Endothelial cell of umbilical vein (primary cell): ENCODE measurements at places on chromosomes 12 and 14.

GRCh38 chr12:45498645-45499044 is 230.9 kb upstream of the ARID2 start:
- DNase-seq = no peak

GRCh38 chr12:57127726-57128518 is at the start of gene LRP1:
TSS of gene LRP1 (plus strand) at chr12:57128483. CDS start at chr12:57128965, 482 bp downstream.
- peak; percentile 77 for DNase-seq

GRCh38 chr14:61549425-61549824 is 145.9 kb upstream of the HIF1A start:
- no peak for DNase-seq

- DNase-seq = peak; percentile 60
Observed at GRCh38 chr14:64928239-64929013, 14.1 kb downstream of the GPX2 start.

- no peak for DNase-seq
Observed at GRCh38 chr12:66269142-66269541, 33.2 kb upstream of the HELB start.

GRCh38 chr12:92535961-92536360 is 166.8 kb upstream of the PLEKHG7 start:
- no peak for DNase-seq

DNA sequence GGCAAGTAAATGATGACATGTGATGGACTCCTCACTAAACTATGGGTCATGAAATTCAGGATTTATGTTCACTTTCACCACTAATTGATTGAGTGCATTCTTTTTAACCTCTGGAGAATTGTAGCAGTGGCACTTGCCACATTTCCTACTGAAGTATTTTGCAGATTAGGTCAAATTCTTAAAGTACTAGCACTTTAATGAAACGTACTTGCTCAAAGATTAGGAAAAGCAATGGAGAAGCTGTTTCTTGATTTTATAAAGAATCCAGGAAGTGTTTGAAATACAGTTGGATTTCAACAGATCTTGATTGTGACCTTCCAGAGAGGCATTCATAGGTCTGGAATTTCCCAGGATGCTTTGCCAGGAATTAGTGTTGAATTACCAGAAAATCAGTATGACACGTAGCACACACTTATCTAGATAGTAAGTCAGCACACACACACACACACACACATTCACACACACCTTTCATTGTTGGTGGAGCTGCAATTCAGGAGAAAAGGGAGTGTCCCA is 162.6 kb downstream of the MYRFL start:
- DNase-seq = peak; percentile 93

- peak; percentile 90 for DNase-seq
Observed at GRCh38 chr12:92784797-92785562, 82.2 kb downstream of the PLEKHG7 start.

DNA sequence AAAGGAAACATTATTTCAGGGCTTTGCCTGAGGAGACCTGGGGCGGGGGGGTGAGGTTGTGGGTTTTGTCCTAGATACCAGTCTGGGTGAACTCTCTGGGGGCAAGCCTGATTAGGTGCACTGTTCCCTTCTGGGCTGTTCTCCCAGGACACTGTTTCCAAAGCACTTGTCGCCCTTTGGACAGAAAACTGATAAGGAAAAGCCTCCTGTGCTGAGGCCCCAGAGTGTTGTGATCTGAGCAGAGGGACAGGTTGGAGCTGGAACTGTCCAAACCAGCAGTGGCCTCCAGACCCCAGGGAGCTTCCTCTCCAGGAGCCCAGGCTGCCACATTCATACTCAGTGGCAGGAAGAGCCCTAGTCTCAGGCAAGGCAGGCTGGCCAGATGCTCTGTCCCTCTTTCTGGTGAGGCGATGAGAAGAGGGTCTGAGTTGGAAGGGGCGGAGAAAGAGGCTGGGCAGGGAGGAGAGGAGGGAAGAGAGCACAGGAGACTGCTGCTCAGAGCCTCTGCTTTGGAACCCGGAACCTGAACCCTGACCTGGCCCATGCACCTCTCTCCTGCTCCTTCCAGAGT is 1.9 kb downstream of the GALNT16 start:
- no peak for DNase-seq

DNA sequence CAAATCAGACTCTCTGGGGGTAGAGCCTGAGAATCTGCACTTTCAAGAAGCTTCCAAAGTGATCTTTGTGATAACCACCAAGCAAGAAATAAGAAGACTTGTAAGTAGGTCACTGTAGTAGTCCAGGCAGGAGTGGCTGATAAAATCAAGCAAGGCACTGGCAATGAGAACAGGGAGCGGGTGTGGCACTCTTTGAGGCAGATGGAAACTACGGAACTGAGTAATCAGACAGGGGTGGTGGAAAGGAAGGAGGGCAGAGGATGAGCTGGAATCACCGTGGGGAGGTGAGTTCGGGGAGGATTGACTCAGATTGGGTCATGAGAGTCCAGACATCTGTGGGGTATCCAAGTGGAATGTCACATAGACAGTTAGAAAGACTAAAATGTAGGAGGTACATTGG is 44.4 kb upstream of the PLXNC1 start:
- DNase-seq = no peak

DNA sequence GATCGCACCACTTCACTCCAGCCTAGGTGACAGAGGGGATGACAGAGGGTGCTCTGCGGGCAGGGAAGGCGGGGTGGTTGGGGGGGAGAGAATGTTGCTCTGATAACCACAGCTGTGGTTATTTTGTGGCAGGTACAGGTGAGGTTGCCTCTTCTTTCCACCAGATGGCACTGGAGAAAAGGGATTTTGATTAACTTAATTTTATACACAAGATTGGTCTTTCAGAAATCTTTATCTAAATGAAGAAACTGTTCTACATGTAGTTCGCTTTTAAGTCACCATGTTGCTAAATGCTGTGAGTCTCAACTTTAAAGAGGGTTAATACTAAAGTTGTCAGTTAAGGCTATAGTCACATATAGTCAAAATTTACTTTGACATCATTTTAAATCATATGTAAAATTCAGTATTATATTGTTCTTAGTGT is 25.7 kb downstream of the FGF23 start:
- DNase-seq = no peak

DNA sequence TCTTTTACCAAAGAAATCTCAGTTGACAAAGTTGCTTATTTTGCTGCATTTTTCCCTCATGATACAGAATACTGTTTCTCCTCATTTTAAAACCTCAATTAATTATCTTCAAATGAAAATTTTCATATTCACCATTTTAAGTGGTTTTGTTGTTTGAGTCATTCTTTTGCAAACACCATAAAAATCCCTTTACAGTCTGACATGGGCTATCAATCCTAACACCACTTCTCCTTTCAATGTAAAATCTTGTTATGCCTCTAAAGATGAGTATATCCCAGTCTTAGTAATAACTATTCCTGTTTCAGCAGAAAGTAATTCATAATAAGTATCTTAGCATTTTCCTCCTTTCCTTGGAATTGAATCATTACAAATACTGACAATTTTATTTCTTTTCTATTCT is 192.2 kb downstream of the SYT1 start:
- DNase-seq = peak; percentile 8

DNA sequence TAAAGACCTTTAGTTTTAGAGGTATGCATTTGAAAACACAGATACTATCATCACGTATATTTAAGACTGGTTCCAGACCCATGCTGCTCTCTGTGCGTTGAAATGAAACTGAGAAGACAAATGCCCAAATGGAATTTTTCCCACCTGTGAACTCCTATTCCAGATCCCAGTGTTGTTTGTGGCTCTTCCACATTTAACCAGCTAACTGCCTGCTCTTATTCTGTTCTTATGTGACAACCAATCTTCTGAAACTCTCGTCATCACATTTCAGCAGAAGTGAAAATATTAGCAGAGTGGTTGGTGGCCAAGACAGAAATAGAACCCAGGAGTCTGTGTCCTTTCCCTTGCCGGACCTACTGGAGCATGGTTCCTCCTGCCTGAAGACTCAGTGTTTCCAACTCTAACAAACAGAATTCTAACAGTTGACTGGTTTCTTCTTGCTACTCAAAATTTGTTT is 460.2 kb downstream of the RAD51B start:
- no peak for DNase-seq

GRCh38 chr12:49416892-49417291 is 49.6 kb downstream of the SPATS2 start:
- DNase-seq = no peak

DNA sequence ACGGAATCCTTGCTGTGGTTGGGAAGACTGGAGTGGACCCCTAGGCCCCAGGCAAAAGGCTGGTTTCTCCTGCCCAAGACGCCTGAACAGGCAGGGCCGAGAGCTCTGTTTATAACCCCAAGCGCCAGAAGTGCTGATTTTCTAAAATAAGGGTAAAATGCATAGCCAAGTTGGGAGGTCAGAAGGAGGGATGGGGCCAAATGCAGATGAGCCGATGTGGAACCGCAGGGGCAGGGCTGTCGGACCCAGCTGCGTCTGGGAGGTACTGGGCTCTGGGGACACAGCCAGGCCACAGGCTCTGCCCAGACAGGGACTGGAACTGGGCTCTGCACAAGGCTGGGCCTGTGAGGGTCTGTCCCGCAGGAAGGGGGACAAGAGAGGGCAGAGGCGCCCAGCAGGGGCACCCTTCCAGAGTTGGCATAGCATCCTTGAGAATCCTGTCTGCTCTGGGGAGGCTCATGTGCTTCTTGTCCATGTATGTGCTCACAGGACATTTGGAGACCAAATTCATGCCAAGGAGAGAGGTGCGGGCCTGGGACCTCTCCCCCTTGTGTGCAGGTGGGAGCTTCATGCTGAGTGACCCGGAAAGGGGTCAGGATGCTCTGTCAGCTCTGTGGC is 49.1 kb downstream of the JAG2 start:
- DNase-seq = no peak

DNA sequence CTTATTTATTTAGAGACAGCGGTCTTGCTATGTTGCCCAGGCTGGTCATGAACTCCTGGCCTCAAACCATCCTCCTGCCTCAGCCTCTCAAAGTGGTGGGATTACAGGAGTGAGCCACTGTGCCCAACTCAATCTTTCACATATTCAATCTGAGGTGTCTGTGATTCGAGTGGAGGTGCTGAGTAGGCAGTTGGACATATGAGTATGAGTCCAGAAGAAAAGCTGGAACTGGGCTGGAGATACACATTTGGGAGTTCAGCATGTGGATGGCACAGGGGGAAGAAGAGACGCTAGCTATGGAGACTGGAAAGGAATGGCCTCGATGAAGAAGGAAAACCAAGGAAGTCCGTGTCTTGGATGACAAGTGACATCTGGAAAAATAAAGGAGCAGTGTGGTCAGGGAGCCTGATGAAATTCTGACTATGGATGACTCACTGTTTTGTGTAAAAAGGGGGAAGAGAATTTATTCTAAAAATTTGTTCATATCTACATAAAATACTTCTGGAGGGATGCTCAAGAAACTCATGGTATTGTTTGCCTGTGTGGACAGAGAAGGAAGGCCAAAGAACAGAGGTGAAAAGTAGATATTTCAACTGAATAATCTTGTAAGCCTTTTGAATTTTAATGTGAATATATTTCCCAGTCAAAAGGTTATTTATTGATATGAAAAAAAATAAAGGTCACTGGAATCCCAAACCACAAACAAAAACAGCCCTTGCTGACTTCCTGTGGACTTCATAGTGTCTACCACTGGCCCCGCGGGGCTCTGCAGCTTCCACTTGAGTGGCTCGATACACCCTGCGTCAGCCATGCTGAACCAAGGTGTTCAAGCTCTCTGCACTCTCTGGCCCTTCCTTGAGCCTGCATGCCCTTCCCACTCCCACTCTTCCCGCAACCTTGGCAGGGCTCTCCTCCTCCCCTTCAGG is 8.9 kb upstream of the LTA4H start:
- DNase-seq = no peak

DNA sequence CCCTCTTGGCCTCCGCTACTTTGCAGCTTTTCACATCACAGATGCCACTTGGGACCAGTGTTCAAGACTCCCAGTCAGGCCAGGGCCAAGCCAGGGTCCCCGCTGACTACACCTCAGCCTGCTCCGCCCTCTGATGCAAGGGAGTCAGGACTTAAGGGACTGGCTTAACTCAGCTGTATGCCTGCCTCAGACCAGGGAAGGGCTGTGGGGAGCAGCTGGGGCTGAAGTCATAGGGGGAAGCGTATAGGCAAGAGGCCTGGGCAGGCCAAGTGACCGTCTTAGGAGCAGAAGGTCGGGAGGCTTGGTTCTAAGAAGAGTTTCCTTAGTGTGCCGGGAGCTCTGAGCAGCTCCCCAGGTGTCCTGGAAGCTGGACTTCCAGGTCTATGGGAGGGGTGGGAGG is 21.9 kb downstream of the KDM2B start:
- no peak for DNase-seq

GRCh38 chr12:82299319-82300025 is 58.7 kb downstream of the CCDC59 start:
- DNase-seq = no peak

DNA sequence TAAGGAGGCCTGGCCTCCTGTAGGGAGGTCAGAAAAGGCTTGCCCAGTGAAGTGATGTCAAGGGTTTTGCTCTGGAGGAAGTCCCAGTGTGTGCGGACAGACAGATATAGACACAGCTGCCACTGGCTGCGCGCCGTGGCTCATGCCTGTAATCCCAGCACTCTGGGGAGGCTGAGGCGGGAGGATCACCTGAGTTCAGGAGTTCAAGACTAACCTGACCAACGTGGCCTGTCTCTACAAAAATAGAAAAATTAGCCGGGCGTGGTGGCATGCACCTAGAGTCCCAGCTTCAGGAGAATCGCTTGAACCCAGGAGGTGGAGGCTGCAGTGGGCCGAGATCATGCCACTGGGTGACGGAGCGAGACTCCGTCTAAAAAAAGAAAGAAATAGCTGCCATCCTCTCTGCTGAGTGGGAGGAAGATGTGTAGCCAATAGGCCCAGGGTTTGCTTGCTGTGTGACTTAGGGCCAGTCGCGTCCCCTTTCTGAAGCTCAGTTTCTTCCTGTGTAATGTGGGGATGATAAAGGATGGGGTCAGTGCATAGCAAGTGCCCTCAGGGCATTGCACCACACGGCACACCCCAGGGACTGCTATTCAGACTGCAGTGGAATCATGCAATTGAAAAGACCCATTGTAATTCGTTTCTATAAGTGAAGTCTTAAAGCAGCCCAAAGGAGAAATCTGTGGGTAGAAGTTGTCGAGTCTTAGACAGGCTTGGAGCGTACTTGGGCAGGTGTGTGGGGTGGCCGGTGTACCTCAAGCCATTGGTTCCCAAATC is 18.7 kb upstream of the MLEC start:
- no peak for DNase-seq

DNA sequence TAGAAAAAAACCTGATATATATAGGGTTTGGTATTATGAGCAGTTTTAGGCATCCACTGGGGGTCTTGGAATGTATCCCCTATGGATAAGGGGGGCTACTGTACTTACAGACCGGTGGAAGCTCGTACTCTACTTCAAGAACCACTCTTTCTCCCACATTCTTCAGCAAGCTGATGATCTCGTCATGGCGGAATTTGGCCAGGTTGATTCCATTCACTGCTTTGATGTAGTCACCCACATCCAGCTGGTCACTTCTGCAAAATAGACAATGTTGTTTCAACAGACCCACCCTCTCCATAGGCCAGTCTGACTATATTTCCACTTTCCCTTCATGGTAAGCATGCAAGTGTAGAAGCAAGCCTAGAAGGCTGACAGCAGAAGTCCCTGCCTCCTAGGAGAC is 139.9 kb downstream of the GRIP1 start:
- no peak for DNase-seq
